ENCODE measurements at places on chromosomes 12 and 14. TPM values are rescaled to one million over a fixed set of nuclear protein-coding genes. Genes with fewer than 3 reads are reported as not detected.

The SERPINA5 gene
- not detected for total RNA-seq

The PIANP gene
- total RNA-seq = not detected

The ZC2HC1C gene
- 5.3 TPM for total RNA-seq

The OR4Q3 gene
- not detected for total RNA-seq

The VWF gene
- not detected for total RNA-seq

The PROX2 gene
- not detected for total RNA-seq

DNA sequence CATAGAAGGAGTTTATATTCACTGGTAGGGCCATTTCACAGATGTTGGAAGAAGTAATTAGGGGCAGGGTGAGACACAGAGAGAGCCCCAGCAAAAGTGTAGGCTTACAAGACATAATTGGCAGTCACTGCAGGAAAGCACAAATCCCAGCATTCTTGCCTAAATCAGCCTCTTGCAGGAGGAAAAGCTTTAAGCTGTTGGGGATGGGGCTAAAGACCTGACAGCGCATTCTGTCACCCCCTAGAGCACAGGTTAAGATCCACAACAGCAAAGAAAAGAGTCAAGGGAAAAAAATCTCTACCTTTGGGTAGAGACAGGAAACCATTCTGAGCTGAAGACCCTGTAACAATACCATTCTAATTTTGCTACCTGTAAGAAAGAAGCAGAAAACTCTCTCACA is 409.0 kb downstream of the DAD1 start:
- H3K27ac ChIP-seq = no peak overlapping the region
- no peaks in the 10 kb centered on the region for H3K27me3 ChIP-seq
- no peak for DNase-seq
- H3K4me3 ChIP-seq = no peak overlapping the region

DNA sequence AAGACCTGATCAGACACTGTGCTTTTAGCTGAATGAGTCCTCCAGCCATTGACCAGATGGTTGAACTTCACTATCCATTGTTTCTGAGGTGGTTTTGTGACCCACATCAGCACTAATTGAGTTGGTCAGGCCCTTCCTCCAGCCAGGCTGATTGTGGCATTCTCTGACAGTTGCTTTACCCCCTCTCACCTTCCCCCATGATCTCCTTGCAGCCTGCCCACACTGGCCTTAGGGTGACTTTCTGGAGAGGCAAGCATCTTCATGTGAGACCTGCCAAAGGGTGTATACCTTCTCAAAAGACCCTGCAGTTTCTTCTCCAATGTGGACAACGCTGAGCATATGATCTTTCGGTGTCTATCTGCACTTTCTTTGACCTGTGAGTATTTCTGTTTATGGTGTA is 83.9 kb downstream of the GPATCH2L start:
- no peaks in the 10 kb centered on the region for H3K27me3 ChIP-seq
- no peaks in the 10 kb centered on the region for H3K4me1 ChIP-seq
- no peak for DNase-seq

GRCh38 chr14:64823305-64823861 is 56.3 kb downstream of the SPTB start:
- peak; percentile 86 for DNase-seq
- no peak overlapping the region for H3K27ac ChIP-seq
- no peaks in the 10 kb centered on the region for H3K36me3 ChIP-seq
- peaks cover 13% of the 10 kb centered on the region for H3K27me3 ChIP-seq
- no peak overlapping the region for H3K4me3 ChIP-seq

GRCh38 chr14:69401841-69402240 is 3.3 kb downstream of the SLC39A9 start:
- DNase-seq = no peak
- H3K27ac ChIP-seq = no peak overlapping the region
- no peaks in the 10 kb centered on the region for H3K36me3 ChIP-seq
- peak overlapping the region; percentile 95 for H3K4me3 ChIP-seq
- H3K27me3 ChIP-seq = no peaks in the 10 kb centered on the region
- peaks cover 33% of the 10 kb centered on the region for H3K4me1 ChIP-seq

DNA sequence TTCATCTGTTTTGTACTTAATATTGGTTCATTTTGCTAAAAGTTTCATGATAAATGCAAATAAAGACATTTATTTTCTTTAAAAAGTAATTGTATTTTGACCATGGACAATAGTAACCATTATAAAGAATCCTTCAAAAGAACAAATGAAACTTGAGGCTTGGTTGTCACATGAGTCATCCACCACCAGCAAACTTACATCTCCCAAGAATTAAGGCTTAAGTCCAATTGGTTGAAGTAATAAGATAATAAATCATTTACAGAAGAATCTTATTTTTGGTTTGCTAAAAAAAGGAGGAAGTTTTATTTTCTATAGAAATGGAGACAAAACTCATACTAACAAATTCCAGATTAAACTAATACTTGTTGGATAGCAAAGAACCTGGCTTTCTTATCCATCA is 84.8 kb upstream of the KITLG start:
- H3K27ac ChIP-seq = no peak overlapping the region
- no peak overlapping the region for H3K4me3 ChIP-seq
- H3K27me3 ChIP-seq = no peaks in the 10 kb centered on the region
- peaks cover 15% of the 10 kb centered on the region for H3K4me1 ChIP-seq
- H3K36me3 ChIP-seq = no peaks in the 10 kb centered on the region

DNA sequence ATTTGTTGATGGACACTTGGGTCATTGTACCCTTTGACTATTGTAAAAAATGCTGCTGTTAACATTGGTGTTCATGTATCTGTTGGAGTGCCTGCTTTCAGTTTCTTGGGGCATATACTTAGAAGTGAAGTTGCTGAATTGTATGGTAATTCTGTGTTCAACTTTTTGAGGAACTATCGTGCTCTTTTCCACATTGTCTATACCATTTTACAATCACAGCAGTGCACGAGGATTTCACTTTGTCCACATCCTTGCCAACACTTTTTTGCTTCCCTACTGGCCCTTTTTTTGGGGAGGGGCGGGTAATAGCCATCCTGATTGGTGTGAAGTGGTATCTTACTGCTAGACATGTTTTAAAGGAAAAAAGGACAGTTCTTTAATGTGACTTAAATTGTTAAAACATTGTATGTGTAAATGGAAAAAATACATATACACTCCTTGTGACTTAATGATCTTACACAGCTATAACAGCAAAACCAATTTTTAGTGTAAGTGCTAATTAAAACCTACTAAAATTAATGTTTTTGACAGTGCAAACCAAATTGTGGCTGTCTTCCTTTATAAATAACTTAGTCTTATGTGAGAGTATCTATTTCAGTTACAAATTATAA is 52.7 kb downstream of the WNK1 start:
- H3K4me1 ChIP-seq = peaks cover 28% of the 10 kb centered on the region
- no peaks in the 10 kb centered on the region for H3K27me3 ChIP-seq
- no peaks in the 10 kb centered on the region for H3K36me3 ChIP-seq
- no peak overlapping the region for H3K27ac ChIP-seq
- H3K4me3 ChIP-seq = no peak overlapping the region

DNA sequence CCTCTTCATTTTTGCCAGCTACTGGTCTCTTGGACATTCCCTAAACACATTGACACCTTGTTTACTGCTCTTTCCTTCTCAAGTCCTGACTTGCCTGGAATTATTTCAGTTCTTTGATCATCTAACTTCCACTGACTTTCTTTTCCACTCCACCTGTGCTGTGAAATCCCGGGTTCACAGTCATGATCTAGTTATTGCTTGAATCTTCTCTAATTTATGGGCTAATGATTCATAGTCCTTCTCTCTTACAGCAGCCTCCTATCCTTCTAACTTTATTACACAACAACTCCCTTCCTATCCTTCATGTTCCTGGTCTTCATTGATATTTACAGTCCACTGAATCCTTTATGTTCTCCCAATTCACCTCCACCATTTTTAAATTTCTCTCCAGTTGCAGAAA is 260.1 kb downstream of the C12orf75 start:
- peak; percentile 33 for DNase-seq
- no peak overlapping the region for H3K4me3 ChIP-seq
- H3K27ac ChIP-seq = no peak overlapping the region
- H3K36me3 ChIP-seq = no peaks in the 10 kb centered on the region
- no peaks in the 10 kb centered on the region for H3K27me3 ChIP-seq

GRCh38 chr12:45200491-45201043 is 15.3 kb upstream of the ANO6 start:
- no peak overlapping the region for H3K4me3 ChIP-seq
- H3K36me3 ChIP-seq = no peaks in the 10 kb centered on the region
- no peak for DNase-seq
- no peak overlapping the region for H3K27ac ChIP-seq

DNA sequence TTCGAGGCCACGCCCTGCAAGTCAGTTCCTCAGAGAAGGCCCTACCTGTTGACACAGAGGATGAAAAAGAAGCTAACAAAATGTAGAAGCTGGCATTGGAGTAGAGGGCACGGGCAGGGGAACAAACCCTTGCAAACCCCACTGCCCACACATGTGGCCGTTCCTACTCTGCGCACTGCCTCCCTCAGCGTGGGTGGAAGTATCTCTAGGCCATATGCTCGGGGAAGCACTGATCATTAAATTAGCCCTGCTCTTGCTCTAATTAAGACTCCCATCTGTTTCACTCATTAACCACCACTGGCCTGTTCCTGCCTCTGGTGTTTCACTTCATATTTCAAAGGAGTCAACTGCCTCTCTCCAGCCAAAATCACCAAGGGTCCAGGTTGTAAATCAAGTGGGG is 201.2 kb upstream of the SFSWAP start:
- no peaks in the 10 kb centered on the region for H3K36me3 ChIP-seq
- no peak overlapping the region for H3K27ac ChIP-seq
- H3K4me1 ChIP-seq = no peaks in the 10 kb centered on the region
- H3K4me3 ChIP-seq = no peak overlapping the region
- no peak for DNase-seq
- H3K27me3 ChIP-seq = no peaks in the 10 kb centered on the region

All from GM23248 (cell line).